Right forelimb (tissue), 1 donor: ENCODE measurements at places on chromosomes 6 and 20.

DNA sequence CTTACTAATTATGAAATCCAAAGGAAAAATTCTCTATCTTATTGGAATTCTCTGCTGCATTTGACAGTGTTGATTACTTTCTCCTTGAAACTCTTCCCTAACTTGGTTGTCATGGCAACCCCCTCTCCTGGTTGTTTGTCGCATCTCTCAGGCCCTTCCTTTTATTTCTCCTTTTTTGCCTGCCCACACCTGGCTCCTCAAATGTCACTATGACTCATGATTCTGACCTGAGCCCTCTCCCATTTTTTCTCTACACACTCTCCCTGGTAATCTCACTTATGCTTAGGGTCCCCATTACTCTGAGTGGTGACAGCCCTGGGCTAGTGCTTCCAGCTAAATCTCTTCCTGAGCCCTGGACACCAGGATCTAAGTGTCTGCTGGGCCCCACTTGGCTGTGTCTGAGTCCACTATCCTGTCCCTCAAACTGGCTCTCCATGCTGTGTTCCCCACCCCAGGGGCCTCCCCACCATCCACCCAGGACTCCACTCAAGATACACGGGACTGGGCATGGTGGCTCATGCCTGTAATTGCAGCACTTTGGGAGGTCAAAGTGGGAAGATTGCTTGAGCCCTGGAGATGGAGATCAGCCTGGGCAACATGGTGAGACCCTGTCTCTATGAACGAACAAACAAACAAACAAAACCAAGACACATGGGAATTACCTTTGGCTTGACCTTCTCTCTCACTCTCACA, 16.5 kb upstream of the NNAT start:
- no peak for DNase-seq

DNA sequence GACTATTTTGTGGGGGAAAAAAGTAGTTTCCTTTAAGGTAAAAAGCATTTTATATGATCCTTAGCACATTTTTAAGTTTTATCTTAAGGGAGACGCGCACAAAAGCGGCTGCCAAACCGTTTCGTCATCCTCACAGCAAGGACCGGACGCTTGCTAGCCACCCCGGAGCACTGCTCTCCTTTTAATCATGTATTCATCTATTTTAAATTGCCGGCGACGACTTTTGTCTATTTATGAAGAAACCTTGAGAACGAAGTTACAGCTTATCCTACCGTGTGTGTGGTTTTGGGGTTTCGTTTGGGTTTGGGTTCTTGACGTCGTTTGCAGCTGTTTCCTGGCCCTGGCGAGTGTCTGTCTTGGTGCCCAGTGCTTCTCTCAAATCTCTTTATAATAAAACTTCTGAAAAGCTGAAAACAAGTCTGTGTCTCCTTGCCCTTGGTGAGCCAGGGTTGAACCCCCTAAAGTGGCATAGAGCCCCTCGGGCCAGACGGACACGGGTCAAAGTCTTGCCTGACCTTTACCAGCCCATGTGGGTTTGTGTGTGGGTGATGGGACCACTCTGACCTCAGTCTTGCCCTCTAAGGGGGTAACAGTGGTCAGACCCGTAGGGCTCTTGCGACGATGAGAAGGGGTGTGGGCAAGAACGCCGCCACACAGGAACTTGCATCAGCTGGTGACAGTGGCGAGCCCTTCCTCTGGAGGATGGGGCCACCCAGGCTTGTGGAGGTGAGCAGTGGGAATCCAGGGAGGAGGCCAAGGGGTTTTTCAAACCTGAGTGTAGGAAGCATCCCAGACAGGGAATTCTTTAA, 117.6 kb downstream of the JPH2 start:
- DNase-seq = no peak

GRCh38 chr6:84522135-84522549, 242.3 kb downstream of the TBX18 start:
- no peak for DNase-seq

DNA sequence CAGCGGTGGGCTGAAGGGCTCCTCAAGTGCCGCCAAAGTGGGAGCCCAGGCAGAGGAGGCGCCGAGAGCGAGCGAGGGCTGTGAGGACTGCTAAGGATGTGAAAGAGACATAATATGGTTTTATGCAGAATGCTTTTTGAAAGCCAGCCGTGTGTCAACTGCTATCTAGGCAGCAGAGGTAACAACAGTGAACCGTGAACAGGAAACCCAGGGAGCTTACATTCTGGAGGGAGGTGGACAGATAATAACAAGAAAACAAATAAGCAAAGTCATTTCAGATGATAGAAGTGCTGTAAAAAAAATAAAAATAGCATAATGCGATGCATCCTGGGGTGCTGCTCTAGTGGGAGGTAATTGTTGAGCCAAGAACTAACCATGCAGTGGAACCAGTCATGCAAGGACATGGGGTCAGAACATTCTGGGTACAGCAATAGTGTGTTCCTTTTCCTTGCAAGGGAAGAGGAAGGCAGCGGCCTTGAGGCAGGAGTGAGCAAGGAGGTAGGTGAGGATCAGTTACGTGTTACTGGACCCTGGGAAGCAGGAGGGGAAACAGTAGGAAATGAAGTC, 134.4 kb upstream of the TMEM170B start:
- no peak for DNase-seq

DNA sequence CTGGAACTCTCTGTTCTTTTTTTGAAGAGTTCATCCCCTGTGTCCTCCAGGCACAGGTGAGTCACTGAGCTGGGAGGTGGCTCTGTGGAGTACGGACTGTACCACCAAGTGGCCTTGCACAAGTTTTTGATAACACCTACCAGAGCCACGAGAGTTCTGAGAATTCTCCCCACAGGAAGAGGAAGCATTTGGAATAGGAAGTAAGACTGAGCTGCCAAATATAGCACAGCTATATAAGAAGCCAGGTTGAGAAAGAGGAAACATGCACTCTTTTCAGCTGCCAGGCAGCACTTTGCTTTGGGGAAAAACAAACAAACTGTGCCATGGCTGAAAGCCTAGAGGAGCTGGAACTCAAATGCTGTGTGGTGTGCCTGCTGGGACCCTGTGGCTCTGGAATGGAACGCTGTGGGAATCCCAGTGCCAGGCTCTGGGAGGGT, 70.8 kb upstream of the RIPOR2 start:
- DNase-seq = no peak

GRCh38 chr6:18347866-18348265, 39.3 kb upstream of the RNF144B start:
- no peak for DNase-seq

GRCh38 chr20:40494248-40494647, 194.8 kb downstream of the MAFB start:
- DNase-seq = no peak

DNA sequence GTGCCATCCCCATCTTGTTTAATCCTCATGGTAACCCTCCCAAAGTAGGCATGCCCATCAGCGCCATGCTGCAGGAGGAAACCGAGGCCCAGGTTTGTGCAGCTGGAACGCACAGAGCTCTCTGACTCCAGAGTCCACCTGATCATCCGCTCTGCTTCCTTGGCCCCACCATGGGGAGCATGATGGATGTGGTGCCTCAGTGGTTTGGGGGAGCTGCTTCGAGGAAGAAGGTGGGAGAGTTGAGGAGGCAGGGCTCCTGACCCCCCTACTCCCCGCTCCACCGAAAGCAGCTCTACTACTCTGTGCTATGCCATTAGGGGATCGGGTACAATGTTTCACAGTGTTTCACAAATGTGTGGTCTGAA, 52.2 kb downstream of the TGM2 start:
- no peak for DNase-seq

GRCh38 chr6:108862479-108863191, 14.4 kb downstream of the ARMC2 start:
- no peak for DNase-seq

DNA sequence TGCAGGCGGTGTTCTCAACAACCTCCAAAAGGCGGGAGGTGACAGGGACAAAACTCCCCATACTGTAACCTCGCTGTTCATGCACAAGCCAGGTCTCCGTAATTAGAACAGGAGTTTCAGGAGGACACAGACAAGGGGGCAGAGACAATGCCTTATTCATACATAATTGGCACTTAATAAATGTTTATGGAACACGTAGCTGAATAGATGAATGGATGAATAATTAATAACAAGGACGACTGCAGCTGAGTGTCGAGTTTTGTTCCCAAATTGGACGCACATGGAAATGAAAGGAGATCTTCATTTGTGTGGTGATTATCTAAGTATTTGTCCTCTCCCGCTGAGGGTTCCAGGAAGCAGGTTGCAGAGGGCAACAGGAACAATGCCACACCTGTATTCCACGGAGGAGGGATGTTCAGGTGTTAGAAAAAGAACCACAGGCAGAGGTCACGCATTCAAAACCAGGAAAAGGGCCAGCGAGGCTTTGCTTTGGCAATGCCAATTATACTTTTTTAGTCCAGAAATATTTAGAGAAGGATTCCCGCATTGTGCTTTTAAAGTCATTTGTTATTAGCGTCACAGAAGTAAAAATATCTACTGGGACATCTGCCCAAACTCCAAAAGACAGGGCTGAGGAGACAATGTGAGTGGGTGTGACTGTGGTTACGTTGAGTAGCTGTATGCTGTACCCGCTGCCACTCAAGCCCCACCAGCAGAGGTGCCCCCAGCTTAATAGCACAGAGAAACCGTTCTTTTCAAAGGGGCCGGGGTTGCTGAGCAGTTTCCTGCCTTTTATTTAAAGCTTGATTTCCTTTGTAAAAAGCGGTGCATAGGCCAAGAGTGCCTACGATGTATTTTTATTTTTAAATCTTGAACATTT, 123.3 kb downstream of the PXDC1 start:
- no peak for DNase-seq

DNA sequence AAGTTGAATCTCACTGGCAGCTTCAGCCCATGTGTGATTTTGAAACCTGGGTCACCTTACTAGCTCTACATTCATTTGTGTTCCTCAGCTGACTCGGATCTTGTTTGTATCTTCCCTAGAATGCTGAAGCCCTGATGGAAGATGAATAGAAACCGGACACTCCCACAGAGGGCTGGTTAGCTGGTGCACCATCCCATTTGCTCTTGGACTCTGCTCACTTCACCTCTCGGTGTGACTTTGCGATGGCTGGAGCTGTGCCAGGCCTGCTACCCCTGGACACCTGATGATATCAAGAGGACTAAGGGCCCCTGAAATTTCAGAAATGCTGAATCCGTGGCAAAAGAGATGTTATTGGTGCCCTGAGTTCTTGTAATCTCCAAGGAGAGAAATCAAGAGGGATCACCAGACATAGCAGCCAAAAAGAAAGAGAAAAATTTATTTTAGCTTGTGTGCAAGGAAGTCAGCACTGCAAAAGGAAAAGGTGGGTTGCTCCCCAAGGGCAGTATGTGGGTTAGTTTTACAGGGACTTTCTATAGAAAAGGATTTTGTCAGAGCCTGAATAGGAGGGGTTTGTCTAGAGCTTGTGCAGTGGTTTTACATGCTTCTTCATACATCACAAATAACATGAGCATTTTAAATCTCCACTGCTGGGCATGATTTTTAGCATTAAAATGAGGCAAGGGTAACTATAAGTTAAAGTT, 426.3 kb upstream of the NOX3 start:
- DNase-seq = no peak

DNA sequence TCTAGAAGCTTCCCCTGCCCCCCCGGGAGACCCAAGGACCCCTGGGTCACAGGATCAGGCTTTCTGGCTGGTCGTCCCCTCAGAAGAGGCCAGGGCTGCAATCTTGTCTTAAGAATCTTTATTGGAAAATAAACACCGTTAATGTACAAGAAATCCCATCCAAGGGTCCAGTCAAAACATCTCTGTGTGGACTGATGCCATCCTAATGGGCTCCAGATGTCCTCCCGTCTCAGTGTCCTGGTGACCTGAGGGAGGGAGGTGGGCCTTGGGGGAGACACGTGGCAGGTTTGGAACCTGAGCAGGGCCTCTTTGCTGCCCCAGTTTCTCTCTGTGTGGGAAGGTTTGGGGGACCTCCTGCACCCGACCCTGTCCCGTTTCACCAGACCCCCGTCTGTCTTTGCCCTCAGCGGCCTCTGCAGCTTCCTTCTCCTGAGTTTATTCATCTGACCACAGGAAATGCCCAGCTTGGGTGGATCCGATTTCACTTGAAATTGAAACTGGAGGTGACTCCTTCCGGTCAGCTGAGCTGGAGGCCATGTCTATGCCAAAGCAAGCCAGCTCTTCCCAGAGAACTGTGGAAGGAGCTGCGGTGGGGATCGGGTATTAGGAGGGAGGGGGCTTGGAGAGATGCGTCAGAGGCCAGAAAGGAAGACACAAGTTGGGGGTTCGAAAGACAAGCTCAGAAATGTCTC, 75.1 kb downstream of the SLC2A10 start:
- DNase-seq = no peak

DNA sequence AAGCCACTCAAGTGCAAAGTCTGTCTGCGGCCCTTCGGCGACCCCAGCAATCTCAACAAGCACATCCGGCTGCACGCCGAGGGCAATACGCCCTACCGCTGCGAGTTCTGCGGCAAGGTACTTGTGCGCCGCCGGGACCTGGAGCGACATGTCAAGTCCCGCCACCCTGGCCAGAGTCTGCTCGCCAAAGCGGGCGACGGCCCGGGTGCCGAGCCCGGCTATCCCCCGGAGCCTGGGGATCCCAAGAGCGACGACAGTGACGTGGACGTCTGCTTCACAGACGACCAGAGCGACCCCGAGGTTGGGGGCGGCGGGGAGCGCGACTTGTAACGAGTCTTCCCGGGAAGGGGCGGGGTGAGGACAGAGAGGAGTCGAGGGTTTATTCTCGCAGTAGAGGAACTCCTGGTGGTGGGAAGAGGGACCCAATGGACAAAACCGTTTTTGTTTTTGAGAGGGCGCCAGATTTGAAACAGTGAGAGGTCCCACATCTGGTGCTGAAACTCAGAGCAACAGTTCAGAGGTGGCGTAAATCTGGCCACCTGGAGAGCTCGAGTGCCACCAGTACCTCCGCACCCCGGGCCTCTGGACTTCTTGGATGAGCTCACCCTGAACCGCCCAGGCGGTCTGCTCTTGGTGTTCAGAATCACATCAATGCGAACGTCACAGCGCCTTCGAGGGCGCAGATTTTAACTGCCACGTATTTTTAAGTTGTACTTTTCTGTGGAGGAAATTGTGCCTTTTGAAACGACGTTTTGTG, 8.0 kb downstream of the PRDM13 start:
- no peak for DNase-seq

DNA sequence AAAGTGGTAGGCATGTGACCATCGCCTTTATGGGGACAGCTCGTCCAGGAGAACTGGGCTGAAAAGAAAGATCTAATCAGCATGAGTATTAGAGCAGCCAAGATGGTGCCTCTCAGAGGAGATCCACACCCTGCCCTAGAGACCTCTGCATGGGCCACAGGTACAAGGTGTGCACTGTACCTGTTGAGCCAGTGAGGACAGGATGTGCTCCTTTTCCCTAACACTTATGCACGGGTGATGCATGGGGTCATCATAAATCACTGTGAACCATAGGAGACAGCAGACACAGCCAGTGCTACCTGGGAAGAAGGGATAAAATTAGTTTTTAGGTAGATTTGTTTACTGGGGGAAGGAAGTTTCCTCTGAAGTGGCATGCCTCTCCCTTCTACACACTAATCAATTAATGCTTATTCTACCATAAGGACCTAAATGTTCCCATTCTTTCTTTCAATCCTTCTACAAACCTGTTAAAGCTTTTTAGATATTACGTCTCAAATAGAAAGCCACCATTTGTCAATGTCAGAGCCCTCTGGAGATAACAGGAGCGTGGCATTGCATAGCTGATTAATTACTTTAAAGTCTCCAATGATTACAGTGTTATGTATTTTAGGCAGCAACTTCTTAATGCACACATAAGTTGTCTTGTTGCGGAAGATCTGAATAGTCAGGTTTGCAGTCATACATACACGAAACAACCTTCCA, 13.6 kb downstream of the SLC17A2 start:
- no peak for DNase-seq
